M059J (cell line): ENCODE measurements at places on chromosomes 5 and 9. TPM values are rescaled to one million over a fixed set of nuclear protein-coding genes. Genes with fewer than 3 reads are reported as not detected.

Gene NFIB
- 2.5 and 4.1 TPM in 2 replicates for total RNA-seq

Gene CCDC180
- 0.47 and 0.59 TPM in 2 replicates for total RNA-seq

Gene C8G
- 0.89 TPM in 1 of 2 replicates, not detected in the other for total RNA-seq

Gene GDNF
- 0.05 TPM in 1 of 2 replicates, not detected in the other for total RNA-seq

Gene GARIN3
- not detected in 2 replicates for total RNA-seq

Gene BAG1
- total RNA-seq = 60.1 and 72.0 TPM in 2 replicates

GRCh38 chr5:81233080-81233634 lies at the start of gene CKMT2:
Gene CKMT2, plus strand, starts transcription at chr5:81233322. Its CDS starts 17,811 bp downstream, at chr5:81251133.
- no peak for DNase-seq

GRCh38 chr9:71218774-71219173 lies 97.4 kb upstream of the TRPM3 start:
- DNase-seq = no peak

- DNase-seq = peak; percentile 43
Observed at GRCh38 chr5:171580502-171581265, 161.2 kb downstream of the FGF18 start.

DNA sequence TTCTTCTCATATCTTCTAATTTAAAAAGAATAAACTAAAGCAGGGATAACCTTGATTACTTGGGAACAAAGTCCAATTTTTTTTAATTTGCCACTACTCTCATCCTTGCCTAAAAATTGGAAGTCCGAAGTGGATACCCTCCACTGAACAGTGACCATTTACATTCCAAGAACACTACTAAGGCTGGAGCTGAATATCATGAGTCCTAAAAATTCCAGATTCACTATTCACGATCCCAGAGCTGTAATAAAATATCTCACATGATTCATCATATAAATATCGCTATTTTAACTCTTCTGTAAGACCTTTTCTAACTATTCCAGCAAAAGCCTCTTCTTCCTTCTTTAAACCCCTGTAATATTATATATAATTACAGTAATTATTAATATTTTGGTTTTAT lies 57.4 kb downstream of the ATPSCKMT start:
- DNase-seq = peak; percentile 59

GRCh38 chr9:546797-547223 lies 294.7 kb upstream of the DMRT1 start:
- DNase-seq = peak; percentile 20

DNA sequence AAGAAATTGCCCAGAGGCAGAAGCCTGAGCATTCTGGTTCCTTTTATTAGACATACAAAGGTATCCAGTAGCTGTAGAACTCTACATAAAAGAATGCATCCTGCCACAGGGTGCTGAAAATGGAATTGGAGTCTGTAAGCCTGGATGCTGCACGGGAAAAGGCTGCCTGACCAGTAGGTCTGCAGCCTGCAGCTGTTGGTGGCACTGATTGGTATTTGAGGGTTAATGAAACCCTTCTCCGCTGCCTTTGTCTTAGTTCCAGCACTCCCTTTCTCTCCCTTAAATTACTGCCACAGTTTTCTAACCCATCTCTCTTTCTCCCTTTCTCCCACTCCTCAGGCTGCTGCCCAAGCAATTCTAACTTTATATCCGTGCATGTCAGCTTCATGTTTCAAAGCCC lies 64.7 kb downstream of the BRINP1 start:
- DNase-seq = no peak

- DNase-seq = peak; percentile 36
Observed at GRCh38 chr5:115586525-115587146, 15.6 kb downstream of the TICAM2 start.

DNA sequence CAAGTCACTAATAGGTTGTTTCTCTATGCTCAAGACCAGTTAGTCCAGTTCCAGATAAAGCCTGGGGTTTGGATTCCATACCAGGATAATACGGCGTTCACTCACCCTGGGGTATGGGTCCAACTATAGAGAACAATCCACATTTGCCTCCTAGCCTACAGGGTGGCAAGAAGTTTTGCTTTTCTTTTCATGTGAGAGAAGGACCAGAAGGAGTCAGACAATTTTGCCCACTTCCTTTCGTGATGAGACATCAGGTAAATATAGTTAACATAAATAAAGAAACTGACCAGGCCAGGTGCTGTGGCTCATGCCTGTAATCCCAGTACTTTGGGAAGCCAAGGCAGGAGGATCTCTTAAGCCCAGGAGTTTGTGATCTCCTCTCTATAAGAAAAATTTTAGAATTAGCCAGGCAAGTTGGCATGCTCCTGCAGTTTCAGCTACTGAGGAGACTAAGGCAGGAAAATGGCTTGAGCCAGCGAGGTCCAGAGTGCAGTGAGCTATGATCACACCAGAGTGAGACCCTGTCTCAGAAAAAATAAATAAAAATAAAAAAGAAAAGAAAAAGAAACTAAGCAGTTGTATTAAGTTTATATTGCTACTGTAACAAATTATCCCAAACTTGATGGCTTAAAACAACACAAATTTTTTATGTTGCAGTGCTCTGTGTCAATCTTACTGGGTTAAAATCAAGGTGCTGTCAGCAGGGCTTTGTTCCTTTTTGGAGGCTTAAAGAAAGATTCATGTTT lies 7.5 kb upstream of the REEP5 start:
- peak; percentile 29 for DNase-seq

DNA sequence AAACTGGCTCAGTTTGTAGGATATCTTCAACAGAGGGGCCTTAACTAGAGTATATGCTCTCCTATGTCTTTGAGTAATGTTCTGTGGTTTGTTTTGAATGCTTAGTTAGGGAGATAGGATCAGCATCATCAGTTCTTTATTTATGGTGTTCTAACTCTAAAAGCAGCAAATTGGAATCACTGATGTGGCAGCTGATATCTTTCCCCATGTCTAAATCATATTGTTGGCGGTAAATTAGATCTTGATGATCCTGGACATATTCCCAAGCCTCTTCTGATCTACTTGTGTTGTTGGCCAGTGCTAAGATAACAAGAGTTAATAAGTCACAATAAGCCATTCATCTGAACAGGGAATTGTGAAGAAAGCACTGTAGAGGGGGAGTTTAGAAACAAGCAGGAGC lies 332.4 kb upstream of the DAB2 start:
- DNase-seq = peak; percentile 84

DNA sequence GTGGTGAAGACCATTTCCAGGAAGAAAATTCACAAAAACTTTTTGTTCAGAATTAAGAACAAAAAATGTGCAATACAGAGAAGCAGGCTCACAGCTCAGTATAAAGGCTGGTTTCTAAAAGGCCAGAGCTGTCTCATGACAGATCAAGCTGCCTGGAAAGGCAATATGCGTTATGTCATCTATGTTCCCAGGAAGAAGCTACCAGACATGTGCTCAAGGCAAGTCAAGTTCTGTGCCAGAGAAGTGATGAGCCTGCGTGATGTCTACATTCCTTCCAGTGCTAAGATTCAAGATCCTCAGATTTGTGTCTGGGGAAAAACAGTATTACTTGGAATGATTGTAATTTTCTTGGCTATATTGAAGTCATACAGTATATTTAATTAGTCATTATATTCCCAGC lies 104.3 kb downstream of the PDE4D start:
- no peak for DNase-seq

DNA sequence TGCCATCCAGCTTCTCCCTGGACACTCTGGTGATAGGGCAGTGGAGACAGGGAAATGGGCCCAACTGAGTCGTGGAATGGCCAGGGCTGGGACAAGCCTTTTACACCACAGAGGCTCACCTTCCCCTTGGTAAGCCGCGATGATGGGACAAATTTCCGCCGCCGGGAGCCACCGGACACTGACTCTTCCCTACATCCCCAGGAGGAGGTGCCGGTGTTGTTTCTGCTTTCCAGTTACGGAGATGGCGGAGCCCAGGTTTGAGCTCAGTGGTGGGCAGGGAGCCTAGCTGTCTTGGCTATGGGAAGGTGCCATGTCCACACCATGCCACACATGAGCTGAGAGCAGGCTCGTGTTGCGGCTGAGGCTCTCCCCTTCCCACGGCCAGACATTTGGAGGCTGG lies 19.9 kb upstream of the WNK2 start:
- DNase-seq = no peak

DNA sequence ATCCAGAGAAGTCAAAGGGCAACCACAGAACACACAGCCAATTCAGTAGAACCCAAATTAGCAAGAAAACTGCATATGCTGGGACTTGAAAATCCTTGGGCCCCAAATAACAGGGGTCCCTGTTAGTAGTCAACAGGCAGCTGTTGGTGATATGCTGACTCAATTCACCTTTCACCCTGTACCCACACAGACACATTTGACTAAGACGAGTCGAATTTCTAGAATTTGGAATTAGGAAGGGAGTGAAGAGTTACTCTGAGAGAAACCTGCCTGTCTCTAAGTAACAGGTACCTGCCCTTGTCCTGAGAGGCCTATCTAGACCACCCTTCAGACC lies 821 bp upstream of the VCP start:
- DNase-seq = no peak

DNA sequence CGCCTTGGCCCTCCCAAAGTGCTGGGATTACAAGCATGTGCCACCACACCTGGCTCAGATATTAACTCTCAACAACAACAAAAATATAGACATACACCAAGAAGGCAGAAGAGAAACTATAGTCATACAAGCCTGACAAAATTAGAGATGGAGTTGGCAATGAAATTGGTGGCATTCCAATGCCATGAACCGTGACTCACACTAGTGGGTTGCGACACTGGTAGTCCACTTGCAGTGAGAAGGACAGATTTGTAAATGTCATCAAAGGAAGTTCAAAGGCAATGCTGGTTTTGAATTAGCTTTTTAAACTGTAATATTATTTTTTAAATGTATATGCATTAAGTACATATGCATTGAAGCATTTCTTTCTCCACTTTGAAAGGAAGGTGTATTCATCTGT lies 8.5 kb upstream of the DNAJC25 start:
- peak; percentile 92 for DNase-seq

DNA sequence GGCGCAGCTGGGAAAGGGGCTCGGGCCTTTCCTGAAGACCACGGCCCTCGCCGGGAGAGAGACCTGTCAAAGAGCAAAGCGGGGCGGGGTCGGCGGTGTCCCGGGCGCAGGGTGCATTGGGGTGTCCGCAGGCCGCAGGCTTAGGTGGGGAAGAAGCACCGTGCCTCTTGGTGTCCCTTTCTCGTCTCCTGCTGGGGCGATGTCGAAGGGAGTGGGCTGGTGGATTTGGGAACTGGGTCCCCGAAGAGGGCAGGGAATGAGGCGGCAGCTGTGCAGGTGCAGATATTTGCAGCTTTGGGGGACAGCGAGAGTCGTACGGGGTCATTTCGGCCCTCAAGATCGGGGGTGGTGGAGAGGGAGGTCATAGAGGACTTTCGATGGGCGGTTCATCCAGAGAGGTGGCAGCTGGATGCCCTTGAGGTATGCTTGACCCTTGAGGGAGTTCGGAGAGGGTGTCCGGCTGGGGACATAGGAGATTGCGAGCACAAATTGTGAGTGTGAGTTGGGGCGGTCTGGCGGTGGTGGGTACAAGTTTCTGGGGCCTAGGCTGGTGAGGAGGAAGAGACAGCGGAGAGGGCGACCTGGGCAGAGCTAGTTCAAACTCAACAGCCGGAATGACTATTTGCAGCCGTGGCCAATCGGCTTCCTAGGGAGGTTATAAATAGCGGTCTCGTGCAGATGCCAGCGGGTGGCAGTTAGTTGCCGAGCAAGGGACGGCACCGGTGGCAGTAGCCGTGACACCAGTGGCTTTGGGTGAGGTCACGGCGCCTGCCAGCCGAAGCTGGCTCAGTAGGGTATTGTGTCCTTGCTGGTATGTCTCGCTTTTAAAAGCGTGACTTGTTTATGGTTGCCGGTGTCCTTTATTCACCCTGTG lies 601 bp downstream of the NNT start:
- DNase-seq = peak; percentile 70

DNA sequence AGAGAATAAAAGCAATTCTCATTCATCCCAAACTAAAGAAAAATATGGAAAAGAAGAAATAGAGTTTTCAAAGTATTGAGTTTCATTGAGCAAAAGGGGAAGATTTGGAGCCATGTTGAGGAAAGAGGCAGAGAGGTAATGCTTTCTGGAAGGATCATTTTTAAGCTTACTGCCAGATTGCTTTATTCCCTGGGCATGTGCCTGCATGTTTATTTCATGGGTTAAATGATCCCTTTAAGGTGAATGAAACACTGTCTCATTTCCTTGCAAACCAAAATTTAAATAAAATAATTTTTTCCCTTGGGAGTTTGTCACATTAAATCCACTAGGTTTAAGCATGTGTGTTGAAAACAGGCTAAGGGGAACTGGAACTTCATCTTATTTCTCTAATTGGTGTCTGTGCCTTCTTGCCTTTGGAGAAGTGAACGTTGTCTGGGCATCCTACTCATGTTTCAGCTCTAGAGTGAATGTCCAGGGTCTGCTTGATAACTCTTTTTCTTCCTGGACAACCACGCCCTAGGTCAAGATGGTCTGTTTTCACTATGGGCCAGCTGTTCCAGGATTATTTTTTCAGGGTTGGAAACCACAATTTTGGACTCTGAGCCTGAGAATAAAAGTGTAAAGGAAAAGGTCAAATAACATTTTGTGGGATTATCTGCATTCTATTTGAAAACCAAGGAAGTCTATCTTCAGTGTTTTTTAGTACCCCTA lies 114.1 kb upstream of the ELL2 start:
- DNase-seq = no peak

- DNase-seq = peak; percentile 57
Observed at GRCh38 chr5:77145666-77146065, 58.6 kb upstream of the ZBED3 start.
